ENCODE measurements at places on chromosomes 3 and 15. TPM values are rescaled to one million over a fixed set of nuclear protein-coding genes. Genes with fewer than 3 reads are reported as not detected.

B3GALNT1 gene
- total RNA-seq = 152 TPM

CASR gene
- not detected for total RNA-seq

SMCO1 gene
- not detected for total RNA-seq

CCR3 gene
- total RNA-seq = not detected

CPN2 gene
- not detected for total RNA-seq

CALML4 gene
- 1.6 TPM for total RNA-seq

All from frontal cortex (tissue), 4 donors.